Activated effector memory CD4-positive, alpha-beta T cell treated with anti-CD3 and anti-CD28 coated beads, Interleukin-2, amount 50 U/mL, for 16 hours (primary cell): ENCODE measurements at places on chromosomes 1 and 21.

DNA sequence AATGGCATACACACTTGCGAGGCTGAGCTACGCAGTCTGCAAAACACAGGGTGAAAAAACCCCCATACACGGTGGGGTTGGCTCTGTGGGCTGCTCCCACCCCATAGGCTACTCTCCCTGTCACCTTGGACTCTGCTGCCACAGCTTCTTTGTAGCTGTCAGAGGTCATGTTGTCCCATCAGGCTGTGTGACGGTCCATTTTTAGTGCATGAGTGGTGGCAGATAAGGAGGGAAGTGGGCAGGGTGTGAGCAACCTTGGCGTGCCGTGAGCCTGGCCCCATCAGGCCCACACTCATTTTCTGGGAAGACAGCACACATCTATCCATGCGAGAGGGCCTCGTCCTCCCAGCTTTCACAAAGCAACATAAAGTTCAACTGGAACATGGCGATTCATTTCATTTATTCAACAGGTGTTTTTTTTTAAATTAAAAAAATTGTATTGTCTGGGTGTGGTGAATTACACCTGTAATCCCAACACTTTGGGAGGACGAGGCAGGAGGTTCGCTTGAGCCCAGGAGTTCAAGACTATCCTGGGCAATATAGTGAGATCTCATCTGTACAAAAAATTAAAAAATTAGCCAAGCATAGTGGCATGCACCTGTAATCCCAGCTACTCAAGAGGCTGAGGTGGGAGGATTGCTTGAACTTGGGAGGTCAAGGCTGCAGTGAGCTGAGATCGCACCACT lies 9.5 kb downstream of the GPR137B start:
- DNase-seq, result no peak

GRCh38 chr21:43966946-43967512 lies 45.1 kb upstream of the TRAPPC10 start:
- no peak for DNase-seq

GRCh38 chr21:37547615-37548200 lies 181.1 kb downstream of the DYRK1A start:
- no peak for DNase-seq

DNA sequence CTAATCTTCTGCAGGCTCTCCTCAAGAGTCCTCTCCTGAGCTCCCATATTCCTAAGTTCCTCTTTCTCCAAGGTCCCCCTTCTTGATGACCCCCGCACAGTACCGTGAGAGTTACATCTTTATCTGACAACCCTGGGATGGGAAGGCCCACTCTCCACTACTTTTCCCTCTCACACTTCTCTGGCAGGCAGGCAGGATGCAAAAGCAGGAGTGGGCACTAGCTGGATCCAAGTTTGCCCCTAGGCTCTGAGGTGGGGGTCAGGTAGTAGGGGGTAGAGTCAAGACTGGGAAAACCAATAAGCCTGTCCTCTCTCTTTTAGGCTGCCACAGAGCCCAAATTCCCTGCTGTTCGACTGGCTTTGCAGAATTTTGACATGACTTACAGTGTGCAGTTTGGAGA lies 3.9 kb downstream of the NSUN4 start:
- DNase-seq, result no peak

- DNase-seq, result no peak
Measured at GRCh38 chr21:20661246-20661645, 337.0 kb upstream of the NCAM2 start.

- DNase-seq, result no peak
Measured at GRCh38 chr1:89130716-89131115, 4.8 kb upstream of the GBP2 start.

DNA sequence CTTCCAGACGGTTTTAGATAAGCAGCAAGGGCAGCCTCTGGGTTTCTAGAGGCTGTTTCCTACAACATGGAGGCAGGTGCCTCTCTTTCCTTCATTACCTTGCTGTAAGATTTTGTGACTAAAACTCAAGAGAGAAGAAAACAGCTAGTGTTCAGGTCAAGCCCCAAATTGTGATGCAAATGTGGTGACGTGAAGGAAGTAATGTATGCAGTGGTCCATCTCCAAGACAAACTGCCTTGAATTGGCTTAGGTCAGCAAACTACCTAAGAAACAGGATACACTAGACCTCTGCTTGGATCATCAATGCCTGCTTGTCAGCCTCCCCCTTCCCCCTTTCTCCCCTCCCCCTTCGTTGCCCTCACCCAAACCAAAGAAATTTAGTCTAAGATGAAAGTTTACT lies 28.9 kb upstream of the RIPK4 start:
- DNase-seq, result no peak

GRCh38 chr1:229579059-229579673 lies 20.7 kb upstream of the ABCB10 start:
- no peak for DNase-seq

DNA sequence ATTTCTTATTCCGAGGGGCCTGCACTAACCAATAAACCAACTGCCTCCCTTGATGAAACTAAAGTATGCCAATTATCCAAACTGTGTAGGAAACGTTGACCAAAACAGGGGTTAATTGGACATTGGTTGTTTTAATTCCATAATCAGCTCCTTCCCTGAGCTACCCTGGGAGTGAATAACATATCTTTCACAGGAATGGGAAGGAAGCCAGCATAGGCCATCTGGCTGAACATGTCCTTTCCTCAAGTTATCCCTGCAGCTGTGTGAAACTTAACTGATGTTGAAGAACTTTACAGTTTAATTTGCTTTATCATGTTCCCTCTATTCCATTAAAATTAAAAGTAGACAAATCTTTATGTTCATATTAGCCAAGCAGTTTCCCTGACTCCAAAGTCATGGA lies 75.4 kb downstream of the NRIP1 start:
- DNase-seq, result no peak

- DNase-seq, result peak; percentile 63
Measured at GRCh38 chr1:25700626-25701025, 84.0 kb downstream of the MAN1C1 start.

- DNase-seq, result no peak
Measured at GRCh38 chr1:203051841-203052324, 25.6 kb downstream of the PPFIA4 start.

DNA sequence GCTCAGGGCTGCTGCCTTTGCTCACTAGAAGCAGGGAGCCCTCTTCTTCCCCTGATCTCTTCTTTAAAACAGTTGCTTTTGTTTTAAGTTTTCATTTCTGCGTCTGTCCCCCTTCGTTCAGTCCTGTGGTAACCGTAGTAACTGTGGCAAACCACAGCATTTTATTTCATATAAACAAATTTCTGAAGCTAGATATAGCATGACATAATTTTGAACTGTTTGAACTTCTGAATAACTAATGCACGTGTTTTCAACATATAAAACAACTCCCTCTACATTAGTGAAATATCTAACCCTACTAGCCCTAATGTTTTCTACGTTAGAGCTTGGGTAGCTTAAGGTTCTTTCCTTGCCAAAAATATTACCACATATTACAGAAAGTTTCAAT lies 104.6 kb downstream of the DISP1 start:
- DNase-seq, result no peak

- DNase-seq, result no peak
Measured at GRCh38 chr1:16145030-16145661, 10.7 kb downstream of the EPHA2 start.

GRCh38 chr1:205604825-205605505 lies 26.8 kb downstream of the ELK4 start:
- DNase-seq, result no peak

DNA sequence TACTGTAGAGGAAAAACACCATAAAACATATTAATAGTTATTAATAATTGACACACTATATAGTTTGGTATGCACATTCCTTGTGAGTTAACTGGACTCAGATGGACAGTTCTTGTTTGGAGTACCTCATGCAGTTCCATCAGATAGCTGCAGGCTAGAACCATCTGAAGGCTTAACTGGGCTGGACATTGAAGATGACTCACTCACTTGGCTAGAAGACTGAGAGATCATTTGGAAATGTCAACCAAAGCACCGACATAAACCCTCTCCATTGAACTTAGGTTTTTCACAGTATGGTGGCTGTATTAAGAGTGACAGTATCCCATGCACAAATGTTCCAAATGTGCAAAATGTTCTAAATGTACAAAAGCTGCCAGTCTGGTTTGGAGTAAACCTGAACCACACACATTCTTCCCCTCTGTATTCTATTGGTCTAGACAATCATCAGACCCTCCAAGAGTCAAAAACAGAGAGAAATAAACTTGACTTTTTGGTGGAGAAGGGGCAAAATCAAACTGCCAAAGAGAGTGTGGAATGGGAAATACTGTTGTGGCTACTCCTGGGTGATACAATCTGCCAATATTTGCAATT lies 708.4 kb downstream of the KCNT2 start:
- no peak for DNase-seq

DNA sequence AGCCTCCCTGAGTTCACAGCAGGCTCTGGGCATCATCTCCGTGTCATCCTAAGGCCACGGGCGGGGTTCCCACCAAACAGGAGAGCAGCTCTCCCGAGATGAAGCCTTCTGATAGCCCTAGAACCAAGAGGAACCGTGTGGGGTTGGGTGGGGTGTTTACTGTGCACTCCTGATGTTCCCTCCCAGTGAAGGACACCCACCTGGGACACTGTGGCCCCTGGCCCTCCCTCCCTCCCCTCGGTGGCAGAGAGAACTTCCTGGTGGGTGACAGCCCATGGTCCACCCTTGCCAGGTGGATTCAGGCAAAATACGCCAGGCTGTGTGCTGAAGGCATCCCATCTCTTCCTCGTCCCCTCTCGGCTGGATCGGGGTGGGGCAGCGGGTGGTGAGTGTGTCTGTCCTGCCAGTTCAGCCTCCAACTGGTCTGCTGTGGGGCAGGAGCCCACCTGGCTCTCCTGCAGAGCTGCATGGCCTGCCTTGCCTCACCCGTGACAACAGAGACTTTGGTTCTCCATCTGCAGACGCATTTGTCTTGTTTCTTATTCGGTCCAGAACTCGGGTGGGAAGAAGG lies 15.6 kb upstream of the C1orf174 start:
- DNase-seq, result peak; percentile 36

GRCh38 chr1:162134646-162135045 lies 65.2 kb downstream of the NOS1AP start:
- no peak for DNase-seq

DNA sequence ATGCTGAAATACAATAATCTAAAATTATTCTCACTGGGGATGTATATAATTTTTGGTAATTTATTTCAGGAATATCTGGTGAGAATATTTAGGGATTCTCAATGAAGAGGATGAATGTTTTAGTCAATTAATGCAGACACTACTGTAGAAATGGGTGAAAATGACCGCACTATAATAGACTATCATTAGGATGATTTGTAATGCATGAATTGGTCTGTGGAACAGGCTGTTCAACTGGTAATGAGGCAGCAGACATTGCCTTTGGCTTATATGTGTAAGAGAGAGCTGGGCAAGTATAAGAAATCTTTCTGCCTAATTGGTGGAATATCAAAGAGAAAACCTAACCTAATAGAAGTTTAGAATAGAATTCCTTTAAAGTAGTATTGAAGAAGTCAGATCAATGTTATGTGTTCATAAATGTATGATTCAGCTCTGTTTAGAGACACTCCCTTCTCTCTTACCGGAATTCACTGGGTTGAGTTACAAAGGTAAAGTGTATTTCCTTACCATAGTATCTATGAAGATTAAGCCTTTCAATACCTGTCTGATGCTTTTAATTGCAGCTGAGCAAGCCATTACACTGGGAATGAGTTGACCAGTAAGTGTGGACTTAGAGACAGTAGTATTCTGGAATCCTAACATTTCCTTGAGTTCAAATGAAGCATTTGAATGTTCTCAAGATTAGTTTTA lies 274.5 kb downstream of the S1PR1 start:
- no peak for DNase-seq

DNA sequence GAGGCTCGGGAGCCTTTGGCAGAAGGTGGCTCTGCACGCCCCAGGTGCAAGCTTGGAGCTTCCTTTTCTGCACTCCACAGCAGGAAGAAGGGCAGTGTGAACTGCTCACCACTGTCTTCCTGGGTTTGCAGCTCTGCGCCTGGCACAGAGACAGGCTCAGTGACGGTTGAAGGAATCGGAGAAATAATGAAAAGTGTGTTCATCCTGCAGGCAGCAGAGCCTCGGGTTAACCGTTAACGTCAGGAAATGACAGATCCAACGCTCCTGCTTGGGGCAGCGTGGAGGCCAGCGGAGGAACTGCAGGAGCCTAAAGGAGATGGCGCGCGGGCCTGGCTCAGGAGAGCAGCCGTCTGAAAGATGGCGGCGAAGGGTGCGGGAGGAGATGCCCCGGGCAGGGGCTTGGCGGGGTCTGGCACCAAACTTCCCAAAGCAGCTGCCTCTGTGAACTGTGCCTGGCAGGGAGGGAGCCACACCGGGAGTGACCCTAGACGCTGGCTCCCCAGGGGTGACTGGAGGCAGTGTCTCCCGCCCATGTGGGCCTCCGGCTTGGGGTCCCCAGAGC lies 10.9 kb upstream of the SAMD11 start:
- DNase-seq, result peak; percentile 55

DNA sequence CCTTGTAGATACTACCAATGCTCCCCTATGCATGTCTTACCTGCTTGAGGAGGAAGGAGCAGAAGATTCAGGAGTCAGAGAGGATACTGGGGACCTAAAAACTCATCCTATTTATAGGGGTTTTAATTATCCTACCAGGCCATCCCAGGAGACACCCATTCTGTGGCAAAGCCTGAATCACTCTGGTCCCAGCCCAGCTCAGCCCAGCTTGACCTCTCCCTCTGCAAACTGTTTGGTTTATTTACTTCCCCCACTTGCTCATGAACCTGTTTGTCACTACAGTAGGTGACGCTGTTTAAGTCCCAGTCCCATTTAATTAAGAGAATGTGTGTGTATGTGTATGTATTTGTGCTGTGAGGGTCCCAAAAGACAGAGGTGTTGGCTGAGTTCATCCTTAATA lies at the start of gene RPTN:
RPTN (minus strand) TSS at position 85 of the 400 bp plus-strand sequence. CDS start 1,339 bp downstream, outside the sequence.
- no peak for DNase-seq

- no peak for DNase-seq
Measured at GRCh38 chr1:170238704-170239391, 93.1 kb downstream of the NTMT2 start.

DNA sequence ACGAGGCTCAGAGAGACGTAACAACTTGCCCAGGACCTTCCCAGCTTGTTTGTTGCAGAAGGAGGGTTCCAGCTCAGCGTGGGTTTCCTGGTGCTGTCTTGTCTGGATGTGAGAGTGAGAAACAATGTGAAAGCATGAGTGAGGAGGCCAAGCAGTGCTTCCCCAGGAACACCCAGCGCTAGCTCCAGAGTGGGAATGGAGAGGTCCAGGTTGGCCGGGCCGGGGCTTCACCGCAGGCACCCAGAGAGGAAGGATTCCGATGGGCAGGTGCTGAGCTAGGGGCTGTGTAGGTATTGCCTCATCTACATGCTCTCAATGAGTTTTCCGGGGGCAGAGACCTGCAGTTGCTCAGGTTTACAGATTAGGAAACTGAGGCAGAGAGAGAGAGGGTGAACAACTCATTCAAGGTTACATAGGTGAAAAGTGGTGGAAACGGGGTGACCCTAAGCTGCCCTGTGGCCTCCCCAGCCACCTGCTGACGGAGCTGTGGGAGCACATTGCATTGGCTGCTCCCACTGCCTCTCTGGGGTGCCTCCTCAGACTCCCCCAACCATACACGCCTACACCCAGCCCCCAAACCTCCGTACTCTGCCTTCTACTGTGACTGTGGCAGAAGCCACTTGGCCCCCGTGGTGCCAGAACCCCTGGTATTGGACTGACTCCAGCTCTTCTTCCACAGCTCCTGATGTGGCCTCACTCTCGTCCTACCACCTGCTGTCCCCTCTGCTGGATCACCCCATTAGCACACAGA lies 51.2 kb downstream of the B3GALT5 start:
- no peak for DNase-seq
